Stomach (tissue), 19 donors: ENCODE measurements at places on chromosomes 2 and 18.

- DNase-seq = no peak
These were observed 34.5 kb downstream of the LYPD6 start for GRCh38 chr2:149364839-149365238.

DNA sequence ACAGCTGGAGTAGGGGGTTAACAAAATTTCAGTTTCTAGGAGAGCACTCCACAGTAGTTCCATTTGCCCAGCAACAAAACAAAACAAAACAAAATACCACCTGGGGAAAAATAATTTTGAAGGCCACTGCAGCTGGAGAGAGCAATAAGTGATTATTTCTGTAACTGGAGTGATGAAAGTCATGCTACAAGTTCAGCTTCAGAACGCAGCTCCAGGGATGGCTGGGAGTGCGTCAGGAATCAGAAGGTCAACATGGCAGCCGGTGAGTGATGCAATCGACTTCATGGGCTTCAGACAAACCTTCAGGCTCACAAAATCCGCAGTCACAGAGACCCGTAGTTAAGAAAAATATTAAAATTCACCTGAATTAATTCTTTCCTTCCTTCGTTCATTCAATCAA lies 41.0 kb downstream of the ABHD3 start:
- DNase-seq = no peak

- peak; percentile 31 for DNase-seq
These were observed 42.9 kb downstream of the FSHR start for GRCh38 chr2:49111456-49111855.

DNA sequence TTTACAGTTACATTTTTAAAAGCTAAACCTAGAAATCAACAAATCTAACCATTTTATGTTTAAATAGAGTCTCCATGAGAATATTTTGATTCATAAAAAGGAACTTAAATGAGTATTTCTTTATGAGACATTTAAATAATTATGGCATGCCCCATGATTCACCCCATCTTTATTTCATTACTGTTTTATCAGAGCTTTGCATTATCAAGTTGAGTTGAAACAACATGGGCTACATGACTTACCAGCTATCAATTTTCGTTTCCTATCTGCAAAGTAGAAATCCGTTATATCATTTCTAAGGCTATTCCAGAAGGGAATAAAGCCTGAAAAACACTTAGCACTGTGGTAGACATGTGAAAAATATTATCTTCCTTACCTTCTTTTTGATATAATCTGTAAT lies 161.5 kb downstream of the GALNT3 start:
- no peak for DNase-seq

DNA sequence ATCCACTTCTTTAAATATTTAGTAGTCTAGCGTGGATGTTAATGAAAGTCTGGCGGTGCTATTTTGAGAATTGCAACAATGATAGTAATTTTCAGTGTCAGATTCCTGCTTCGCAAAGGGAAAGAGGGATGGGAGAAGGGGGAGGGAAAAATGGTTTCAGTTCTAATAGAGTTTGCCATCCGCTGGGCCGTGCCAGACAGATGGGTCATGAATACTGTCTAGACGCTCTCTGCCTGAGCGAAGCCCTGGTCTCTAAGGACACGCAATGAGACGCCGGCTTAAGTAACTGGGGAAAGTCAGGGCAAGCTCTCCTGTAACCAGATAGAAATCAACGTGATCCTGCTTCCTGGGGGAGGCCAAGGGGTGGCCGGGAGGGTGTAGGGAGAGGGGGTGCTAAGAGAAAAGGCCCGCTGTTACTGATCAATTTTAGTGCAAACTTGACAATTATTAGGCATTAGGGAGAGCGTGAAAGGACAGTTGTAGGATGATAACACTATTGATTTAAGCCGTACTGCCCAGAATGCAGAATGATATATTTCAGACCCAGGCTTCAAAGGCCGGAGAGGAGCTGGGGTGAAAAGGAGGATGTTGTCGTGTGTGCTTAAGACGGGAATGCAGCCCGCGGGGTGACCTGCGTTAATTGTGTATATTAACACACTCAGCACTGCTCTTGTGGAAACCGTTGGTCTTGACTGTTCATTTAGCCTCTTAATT lies 229.2 kb downstream of the LDLRAD4 start:
- no peak for DNase-seq

DNA sequence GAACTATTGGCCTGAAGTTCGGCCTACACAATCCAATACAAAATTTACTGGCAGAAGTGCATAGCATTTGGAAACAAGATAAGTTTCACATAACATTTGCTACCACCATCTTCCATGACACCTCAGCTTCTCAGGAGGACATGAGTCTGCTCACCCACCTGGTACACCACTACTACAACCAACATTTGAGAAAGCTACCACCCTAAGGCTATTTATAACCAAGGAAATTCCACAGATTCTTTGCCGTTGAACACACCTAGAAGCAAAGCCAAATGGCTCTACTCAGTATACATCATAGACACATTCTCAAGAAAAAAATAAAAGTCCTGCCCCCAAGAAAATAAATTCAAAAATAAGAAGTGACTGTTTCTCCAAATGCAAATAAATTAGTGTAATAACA lies 145.3 kb downstream of the SPAG16 start:
- no peak for DNase-seq

DNA sequence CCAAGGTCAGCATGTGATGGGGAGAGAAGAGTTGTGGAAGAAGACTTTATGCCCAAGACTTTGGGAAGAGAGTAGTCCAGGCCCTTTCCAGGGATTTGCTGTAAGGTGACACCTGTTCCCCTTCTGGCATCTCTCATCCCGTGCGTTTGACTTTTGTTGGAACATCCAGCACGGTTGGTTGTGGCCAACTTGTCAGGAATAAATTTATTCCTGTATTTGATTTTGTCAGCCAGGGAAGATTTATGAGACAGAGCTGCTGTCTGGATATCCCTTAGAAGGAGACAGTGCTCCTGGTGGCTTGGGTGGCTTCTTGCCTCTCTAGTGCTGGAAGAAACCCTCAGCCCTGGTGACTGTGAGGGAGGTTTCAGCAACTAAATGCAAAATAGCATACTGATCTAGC lies 121.5 kb downstream of the PTPRM start:
- no peak for DNase-seq

DNA sequence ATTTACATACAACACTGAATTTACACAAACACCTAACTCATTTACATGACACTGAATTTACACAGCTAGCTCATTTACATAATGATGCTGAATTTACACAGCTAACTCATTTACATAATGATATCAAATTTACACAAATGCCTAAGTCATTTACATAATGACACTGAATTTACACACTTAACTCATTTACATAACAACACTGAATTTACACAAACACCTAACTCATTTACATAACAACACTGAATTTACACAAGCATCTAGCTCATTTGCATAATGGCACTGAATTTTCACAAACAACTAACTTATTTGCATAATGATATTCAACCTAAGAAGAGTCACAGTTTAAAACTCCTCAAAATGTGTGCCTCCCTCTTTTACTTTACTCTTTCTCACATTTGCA lies 511.7 kb downstream of the GALR1 start:
- no peak for DNase-seq

- no peak for DNase-seq
These were observed 13.7 kb downstream of the TET3 start for GRCh38 chr2:73998451-73998850.

GRCh38 chr2:191319186-191319585 lies 74.0 kb downstream of the MYO1B start:
- DNase-seq = no peak

GRCh38 chr2:159051661-159052060 lies 83.2 kb downstream of the TANC1 start:
- no peak for DNase-seq

GRCh38 chr2:233867993-233868532 lies at the start of gene MSL3B:
MSL3B (minus strand) TSS chr2:233868386.
- DNase-seq = peak; percentile 87

- DNase-seq = no peak
These were observed 194.7 kb upstream of the TFPI start for GRCh38 chr2:187748958-187749357.

DNA sequence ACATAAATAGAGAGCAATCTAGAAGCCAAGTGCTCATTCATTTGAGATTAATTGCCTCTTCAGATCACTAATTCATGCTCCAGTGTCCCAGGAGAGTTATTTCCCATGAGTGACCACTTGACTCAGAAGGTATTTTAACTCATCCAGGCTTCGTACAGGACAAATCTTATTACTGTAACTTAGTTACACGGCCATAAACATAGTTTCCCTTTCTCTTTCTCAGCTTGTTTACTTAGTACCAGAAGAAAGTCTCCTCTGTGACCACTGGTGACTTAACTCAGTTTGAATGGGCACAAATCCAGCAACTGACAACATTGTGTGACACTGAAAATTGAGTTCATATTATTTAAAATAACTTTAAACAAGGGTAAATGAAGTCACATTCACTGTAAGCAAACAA lies 25.3 kb downstream of the MMADHC start:
- no peak for DNase-seq

DNA sequence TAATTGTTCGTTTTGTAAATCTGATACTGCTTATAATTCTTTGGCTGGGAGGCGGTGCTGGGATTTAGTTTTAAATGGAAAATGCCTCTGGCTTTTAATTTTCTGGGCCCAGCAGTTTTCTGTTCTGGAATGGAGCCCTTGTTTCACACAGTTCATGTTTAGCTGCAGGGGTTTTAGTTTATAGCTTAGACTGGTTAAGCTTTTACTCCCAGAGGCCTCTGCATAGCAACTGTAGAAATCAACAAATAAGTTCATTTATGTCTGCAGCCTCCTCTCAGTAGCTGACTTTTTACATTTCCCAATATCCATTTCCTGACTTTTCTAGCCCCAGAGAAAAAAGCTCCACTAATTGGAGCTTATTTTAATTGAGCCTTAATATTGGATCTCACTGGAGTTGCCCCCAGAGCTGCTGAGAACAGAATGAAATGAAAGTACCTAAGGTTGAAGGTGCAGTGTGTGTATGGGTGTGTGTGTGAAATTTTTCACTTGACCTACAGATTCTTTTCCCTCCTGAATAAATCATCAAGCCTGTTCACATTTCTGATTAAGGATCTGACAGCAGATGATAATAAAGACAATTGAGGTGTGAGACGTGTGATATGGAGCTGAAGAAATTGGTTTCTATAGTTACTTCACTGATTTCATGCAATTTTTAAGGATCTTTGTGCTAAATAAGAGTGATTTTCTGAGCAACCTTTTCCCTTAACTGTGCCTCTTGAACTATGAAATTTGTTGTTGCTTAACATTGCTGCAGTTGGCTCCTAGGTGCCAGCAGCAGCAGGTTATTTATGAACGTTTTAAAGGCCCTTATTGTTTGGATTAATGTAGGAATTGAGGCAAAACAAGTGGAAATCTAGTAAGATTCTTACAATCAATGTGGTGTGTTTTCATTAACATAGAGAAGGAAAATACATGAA lies 109.6 kb downstream of the TAF4B start:
- DNase-seq = no peak

DNA sequence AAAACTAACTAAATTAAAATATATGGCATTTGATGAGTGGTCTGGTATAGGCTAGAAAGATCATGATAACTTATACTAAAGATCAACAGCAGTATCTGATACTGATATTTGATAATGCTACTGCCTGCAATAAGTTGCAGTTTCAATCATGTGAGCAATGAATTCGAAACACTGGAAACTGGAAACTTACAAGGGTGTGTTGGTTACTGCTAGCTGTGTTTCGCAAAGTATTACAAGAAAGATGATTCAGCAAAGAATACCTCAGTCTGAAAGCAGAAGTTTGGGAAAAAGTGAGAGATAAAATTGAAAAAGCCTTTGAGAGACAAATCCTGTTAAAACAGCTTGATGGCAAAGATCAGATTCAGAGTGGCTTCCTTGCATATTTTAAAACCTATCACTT lies 294.5 kb downstream of the CCDC178 start:
- no peak for DNase-seq

- no peak for DNase-seq
These were observed 34.6 kb upstream of the INSIG2 start for GRCh38 chr2:118053681-118054080.

- DNase-seq = peak; percentile 35
These were observed 12.1 kb downstream of the LRRTM1 start for GRCh38 chr2:80292474-80292873.

DNA sequence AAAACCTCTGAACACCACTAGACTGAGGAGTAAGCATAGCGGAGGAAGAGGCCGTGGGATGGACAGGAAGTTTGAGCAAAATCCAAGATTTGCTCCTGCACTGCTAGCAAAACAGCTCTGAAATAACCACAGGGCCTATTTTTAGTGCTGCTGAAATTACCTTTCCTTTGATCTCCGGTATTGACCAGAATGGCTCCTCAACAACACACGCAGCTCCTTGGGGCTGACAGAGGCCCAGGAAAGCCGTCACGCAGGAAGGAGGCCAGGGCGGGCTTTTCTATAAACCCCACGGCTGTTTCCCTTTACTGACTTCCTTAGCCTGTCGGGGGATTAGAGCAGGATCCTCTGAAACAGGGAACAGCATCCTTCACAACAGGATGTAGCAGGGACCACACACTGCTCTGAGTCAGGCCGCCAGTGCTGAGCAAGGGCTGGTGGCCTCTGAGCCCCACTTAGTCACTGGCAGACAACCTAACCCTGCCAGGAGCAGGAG lies 80.8 kb upstream of the LCLAT1 start:
- peak; percentile 43 for DNase-seq

GRCh38 chr2:112938904-112939303 lies 27.9 kb downstream of the IL37 start:
- peak; percentile 28 for DNase-seq

- no peak for DNase-seq
These were observed 20.5 kb downstream of the MLPH start for GRCh38 chr2:237507512-237507911.

- no peak for DNase-seq
These were observed 564 bp downstream of the MPV17 start for GRCh38 chr2:27322301-27322765.

GRCh38 chr18:23573020-23573419 lies 13.3 kb downstream of the NPC1 start:
- DNase-seq = no peak

GRCh38 chr2:118014492-118014824 lies 588 bp upstream of the CCDC93 start:
- no peak for DNase-seq

DNA sequence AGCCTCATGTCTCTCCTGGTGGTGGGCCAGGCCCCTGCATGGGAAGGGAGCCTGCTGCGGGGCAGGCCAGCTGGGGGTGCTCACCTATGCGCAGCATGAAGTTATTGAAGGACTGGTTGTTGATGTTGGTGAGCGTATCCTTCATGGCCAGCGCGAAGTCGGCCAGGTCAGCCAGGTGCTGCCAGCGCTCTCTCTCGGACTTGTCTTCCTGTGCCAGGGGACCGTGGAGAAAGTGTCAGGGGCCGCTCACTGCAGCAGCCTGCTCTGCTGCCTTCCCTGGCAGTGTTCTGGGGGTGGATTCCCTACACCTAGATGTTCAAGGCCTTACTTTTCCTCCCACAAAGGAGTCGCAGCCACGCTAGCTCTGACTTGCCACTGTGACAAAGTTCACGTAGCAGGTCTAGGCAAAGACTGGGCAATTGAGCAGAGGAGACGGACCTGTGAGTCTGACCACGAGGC lies 28.2 kb downstream of the CENPO start:
- no peak for DNase-seq

- no peak for DNase-seq
These were observed 175.7 kb downstream of the FAM210A start for GRCh38 chr18:13550418-13551304.

- DNase-seq = no peak
These were observed 5.2 kb upstream of the SCN7A start for GRCh38 chr2:166499281-166499680.

GRCh38 chr2:29247336-29247914 lies 132.2 kb downstream of the CLIP4 start:
- no peak for DNase-seq
